ENCODE measurements at places on chromosomes 7 and 10. TPM values are rescaled to one million over a fixed set of nuclear protein-coding genes. Genes with fewer than 3 reads are reported as not detected.

DNA sequence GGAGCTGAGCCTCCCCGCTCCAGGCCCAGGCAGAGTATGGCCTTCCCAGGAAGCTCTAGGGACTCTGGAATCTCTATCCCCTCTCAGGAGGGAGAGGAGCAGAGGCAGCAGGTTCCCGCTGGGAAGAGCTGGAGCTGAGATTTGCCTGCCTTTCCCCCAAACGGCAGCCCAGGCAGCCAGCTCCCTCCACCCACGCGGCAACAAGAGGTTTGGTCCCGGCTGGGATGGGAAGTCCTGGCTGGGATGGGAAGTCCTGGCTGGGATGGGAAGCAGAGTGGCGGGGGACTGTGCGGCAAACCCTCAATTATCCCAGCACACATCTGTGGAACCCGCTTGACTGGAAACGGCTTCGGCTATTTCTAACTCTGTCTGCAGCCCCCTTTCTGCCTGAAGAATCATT is 223.0 kb downstream of the ELFN1 start:
- H3K36me3 ChIP-seq: no peaks in the 10 kb centered on the region
- no peaks in the 10 kb centered on the region for H3K4me1 ChIP-seq
- DNase-seq: no peak
- H3K27ac ChIP-seq: no peak overlapping the region
- H3K27me3 ChIP-seq: no peaks in the 10 kb centered on the region
- H3K4me3 ChIP-seq: no peak overlapping the region

DNA sequence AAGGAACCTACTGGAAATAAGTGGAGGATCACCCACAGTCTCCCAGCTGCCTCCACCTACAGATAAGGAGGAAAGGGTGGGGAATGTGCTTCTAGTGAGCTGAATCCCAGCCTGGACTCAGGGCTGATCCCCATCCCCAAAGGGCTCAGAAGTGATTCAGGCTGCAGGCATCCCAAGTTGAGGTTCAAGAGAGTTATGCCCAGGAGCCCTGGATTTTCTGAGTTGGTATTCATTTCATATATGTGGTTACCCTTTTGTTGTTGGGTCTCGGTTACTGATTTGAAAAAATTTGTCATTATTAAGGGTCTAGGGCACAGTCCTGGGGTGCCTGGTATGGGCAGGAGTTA is 30.0 kb upstream of the SRGN start:
- H3K4me1 ChIP-seq: peaks cover 25% of the 10 kb centered on the region
- no peak overlapping the region for H3K4me3 ChIP-seq
- DNase-seq: no peak
- peak overlapping the region; percentile 80 for H3K27ac ChIP-seq

- no peak overlapping the region for H3K27ac ChIP-seq
- no peak overlapping the region for H3K4me3 ChIP-seq
- no peaks in the 10 kb centered on the region for H3K4me1 ChIP-seq
These were observed 82.3 kb downstream of the FAM241B start for GRCh38 chr10:69712342-69712741.

- no peak for DNase-seq
- no peak within 1 kb of the TSS for H3K27ac ChIP-seq
- peak within 1 kb of the TSS; percentile 54 for H3K4me3 ChIP-seq
- H3K27me3 ChIP-seq: peaks cover 22% of the 10 kb centered on the region
- H3K4me1 ChIP-seq: peaks cover 11% of the 10 kb centered on the region
These were observed at the start of gene CALY for GRCh38 chr10:133336577-133337369. TSS of gene CALY (minus strand) at chr10:133336896. CDS start at chr10:133328989, 7,907 bp downstream.

GRCh38 chr10:124006526-124006925 is 86.9 kb downstream of the CHST15 start:
- H3K4me3 ChIP-seq: no peak overlapping the region
- H3K27me3 ChIP-seq: no peaks in the 10 kb centered on the region
- no peaks in the 10 kb centered on the region for H3K36me3 ChIP-seq
- no peak overlapping the region for H3K27ac ChIP-seq

FANK1 gene
- total RNA-seq: 2.3 TPM

CDCA7L gene
- 12.4 TPM for total RNA-seq

LLCFC1 gene
- total RNA-seq: not detected

IFIT1B gene
- total RNA-seq: 0.30 TPM

MYL7 gene
- total RNA-seq: not detected
